Activated T-helper 9 cell treated with anti-CD3 and anti-CD28 coated beads, Interleukin-2, amount 50 U/mL, for 16 hours (primary cell): ENCODE measurements at places on chromosomes 4 and X.

- DNase-seq: no peak
Observed at GRCh38 chr4:99117876-99118693, 26.0 kb downstream of the ADH4 start.

GRCh38 chrX:49001521-49002090 lies 458 bp downstream of the GRIPAP1 start:
- DNase-seq: peak; percentile 35

GRCh38 chrX:12954981-12955380 lies 19.9 kb upstream of the TMSB4X start:
- no peak for DNase-seq

DNA sequence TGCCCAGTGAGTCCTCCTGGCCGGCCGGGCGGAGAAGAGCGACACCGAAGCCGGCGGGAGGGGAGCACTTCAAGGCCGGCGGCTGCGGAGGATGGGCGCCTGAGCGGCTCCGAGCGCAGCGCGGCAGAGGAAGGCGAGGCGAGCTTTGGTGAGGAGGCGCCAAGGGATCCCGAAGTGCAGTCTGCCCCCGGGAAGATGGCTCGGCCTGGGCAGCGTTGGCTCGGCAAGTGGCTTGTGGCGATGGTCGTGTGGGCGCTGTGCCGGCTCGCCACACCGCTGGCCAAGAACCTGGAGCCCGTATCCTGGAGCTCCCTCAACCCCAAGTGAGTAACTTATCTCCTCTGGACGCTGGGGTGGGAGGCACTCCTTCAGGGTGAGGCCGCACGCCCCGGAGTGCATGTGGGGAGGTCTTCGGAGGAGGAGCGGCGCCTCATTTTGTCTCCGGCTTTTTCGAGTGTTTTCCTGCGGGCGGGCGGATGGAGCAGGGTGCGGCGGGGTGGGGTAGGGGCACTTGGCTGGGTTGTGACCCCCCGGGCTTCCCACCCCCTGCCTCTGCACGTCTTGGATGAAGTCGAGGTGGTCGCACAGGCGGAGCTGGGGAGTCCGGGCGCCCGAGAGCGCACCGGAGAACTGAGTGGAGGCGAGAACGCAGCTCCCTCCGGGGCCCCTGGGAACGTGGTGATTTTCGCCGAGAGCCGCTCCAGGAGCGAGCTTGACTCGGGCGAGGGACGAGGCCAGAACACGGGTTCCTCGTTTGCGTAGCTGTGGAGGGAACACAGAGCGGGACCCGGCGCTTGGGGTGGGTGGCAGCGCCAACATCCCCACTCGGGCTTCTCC lies 979 bp downstream of the EFNB1 start:
- no peak for DNase-seq

DNA sequence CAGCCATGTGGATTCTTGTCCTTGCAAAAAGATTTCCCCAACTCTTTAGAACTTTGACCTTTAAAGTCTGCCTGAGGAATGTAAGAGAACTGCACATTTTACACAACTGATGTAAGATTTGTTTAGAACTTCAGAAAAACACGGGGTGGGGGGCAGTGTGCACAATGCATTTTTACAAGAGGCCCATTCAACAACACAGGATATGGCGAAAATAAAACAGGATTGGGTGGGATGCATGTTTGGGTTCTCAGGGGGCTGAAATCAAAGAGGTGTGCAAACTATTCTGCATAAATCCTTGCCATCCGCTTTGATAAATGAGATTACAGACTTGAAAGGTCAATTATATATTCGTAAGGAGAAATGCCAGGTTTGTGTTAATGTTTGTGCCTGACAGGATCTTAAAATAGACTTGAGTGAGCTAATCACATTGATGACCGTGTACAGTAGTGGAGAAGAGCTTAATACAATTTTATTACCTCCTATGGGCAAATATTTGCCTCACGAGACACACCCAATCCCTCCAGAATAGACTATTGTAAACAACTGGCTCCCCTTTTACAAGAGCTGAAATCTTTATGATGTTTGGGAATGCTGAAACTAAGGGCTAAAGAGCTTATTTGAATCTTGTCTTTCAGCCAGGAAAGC lies 184.1 kb upstream of the LEF1 start:
- no peak for DNase-seq

DNA sequence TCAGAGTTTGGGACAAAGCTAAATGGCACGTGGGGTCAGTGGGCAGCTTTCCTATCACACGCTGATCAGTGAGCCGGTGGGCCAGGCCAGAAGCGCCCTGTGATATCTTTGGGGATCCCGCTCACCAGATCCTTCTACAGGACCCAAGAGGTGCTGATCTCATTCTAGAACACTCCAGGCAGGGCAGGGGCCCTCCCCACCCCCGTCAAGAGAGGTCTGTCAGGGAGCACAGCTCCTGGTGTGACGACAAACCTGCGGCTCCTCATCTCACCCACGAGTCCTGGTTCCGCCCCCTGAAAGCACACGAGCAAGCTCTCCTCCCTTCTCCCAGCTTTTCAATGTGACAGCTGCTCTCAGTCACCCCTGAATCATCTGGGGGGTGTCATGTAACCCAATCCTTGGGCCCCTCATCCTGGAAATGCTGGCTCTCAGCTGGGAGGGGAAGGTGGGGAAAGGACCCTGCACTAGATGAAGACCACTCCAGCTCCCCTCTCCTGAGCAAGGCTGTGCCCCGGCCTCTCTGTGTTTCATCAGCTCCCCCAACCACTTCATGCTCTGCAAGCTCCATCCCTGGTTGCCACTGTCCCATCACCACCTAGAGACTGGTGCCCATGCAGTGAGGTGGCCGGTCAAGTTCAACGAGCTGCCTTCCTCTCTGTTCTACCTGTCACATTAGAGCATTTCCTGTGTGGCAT lies 4.6 kb downstream of the HCFC1 start:
- DNase-seq: no peak

- no peak for DNase-seq
Observed at GRCh38 chr4:82713856-82714255, 84.7 kb downstream of the SCD5 start.

GRCh38 chr4:181670506-181670905 lies 572.7 kb upstream of the TENM3 start:
- DNase-seq: no peak

GRCh38 chr4:40316333-40316781 lies 18.8 kb upstream of the CHRNA9 start:
- DNase-seq: no peak
